ENCODE measurements at places on chromosomes 6 and 20.

- no peak for DNase-seq
Measured at GRCh38 chr6:1618311-1619097, 8.8 kb downstream of the FOXC1 start.

DNA sequence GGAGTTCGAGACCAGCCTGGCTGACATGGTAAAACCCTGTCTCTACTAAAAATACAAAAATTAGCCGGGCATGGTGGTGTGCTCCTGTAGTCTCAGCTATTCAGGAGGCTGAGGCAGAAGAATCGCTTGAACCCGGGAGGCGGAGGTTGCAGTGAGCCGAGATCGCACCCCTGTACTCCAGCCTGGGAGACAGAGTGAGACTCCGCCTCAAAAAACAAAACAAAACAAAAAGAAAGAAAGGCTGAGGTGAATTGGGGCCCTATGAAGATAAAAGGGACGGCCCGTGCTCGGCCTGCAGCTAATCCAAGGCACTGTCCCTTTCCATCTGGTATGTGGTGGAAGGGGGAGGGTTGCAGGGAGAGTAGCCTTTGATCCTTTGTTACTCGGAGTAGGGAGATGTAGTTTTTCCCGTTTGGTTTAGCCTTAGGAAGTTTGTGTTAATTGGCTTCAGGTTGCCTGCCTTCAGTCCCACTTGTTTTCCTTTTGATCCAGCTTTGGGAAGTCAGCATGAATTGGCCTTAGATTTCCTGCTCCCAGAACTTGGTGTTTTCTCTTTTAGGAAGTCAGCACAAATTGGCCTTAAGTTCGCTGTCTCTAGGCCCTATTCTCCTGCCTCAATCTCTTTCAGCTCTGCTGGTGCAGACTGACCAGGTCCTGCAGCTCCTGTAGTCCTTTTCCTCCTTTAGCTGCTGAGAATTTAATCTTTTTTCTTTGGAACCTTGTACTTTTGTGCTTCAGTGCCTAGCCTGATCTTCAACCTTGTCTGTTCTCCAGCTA lies 36.1 kb upstream of the PAQR8 start:
- no peak for DNase-seq

DNA sequence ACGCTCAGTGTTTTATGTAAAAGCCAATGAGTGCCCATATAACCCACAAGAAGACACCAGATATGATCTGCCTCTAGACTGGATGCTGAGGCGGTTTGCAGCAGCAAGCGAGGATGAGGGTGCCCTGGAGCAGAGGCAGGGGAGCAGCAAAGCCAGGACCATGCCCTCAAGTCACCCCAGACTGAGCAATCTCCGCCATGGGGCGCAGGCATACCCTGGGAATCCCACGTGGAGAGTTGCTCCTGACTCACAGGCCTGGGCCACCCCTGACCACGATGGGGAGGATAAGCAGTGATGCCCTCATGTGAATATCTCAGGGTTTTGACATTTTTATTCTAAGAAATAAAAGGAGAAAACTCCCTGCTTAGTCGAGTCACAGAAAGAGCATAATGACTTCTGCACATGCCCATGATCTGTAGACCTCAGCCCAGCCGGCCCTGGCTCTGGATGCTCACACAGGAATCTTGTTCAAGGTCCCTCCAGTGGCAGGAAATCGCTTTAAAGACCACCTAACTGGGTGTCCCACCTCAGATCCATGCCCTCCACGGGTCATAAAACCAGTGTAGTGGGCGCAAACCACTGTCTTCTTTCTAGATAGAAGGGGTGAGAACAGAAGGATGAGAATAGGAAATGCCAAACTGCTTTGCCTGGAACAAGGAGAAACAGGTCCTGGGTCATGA lies 138.3 kb upstream of the SNX9 start:
- DNase-seq, result no peak

- DNase-seq, result no peak
Measured at GRCh38 chr6:47202644-47203205, 107.0 kb downstream of the TNFRSF21 start.

- no peak for DNase-seq
Measured at GRCh38 chr20:43247361-43247760, 57.7 kb upstream of the PTPRT start.

DNA sequence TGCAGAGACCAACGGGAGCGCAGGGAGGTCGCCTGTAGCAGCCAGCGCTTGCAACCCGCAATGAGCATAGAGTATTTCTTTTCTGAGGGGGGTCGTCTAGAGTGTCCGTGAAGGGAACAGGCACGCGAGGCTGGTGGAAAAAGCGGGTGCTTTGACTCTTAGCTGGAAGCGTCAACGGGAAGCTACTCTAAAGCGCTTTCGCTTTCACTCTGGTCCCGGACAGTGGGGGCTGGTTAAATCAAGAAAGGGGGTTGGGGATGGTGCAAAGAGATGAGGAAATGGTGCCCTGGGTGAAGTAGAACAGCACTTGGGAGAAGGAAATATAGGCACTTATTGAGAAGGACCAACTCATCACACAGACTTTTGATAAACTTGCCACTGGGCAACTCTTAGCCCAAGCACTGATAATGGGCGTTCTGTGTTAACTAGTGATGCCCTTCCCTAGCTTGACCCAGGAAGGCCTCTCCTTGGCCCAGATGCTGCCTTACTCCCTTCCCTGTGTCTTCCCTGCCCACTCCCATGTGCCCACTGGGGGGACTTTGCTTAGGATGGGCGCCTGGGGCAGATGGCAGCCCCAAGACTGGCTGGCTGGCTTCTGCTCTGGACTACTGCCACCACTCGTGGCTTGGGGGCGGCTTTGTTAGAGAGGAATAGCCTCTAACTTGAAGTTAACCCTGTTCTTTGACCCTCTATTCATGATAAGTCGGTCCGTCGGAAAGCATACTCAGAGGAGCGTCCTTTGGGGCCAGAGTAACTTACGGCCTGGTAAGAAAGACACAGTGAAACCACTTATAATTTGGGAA lies 585 bp downstream of the PSMB9 start:
- peak; percentile 46 for DNase-seq

GRCh38 chr6:24019830-24020229 lies 106.2 kb upstream of the NRSN1 start:
- DNase-seq, result no peak

GRCh38 chr6:102582569-102582968 lies 1189.1 kb downstream of the GRIK2 start:
- DNase-seq, result no peak

- DNase-seq, result no peak
Measured at GRCh38 chr6:43940071-43940392, 170.0 kb downstream of the VEGFA start.

DNA sequence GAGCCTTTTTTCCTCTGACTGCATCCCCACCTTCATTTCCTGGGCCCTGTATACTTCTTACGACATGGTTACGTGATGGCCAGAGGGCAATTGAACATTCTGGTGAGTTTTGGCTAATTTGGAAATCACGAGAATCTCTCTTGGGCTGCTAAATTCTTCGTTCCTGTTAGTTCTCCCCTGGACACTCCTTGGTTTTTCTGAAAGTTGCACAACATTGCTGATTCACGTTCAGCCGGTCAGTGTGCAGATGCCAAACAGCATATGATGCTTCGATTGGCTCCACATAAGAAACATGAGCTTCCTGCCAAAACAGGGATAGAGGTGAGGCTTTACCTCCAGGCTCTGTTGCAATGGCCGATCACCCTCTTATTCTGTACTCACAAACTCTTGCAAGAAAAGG lies 119.4 kb upstream of the LY86 start:
- no peak for DNase-seq

DNA sequence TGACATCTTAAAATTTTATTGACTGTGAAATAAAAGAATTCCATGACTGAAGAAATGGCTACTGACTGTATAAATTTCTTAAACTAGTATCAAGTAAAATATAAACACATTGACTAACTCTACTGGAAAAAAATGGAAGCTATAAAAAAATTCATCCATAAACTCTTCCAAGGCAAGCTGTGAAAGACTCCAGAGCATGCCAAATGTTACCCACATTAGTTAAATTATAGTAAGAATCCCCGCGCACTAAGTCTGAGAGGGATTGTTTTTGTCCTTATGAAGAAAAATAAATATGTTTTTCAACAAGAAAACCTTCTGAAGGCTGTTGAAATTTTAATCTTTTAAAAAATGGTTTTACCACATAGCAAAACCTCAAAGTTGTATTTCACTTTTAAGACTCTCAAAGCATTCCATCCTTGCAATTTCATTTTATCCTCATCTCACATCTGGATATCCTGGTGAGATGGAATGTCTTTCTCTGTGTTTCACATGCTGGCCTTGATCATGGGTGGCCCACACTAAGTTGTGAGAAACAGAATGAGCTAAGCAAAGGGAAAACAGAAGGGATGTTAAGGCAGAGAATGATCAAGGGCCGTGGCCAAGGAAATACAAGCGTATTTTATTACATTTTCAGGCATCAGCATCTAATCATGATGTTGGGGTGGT lies 732.5 kb downstream of the KIF16B start:
- DNase-seq, result no peak

DNA sequence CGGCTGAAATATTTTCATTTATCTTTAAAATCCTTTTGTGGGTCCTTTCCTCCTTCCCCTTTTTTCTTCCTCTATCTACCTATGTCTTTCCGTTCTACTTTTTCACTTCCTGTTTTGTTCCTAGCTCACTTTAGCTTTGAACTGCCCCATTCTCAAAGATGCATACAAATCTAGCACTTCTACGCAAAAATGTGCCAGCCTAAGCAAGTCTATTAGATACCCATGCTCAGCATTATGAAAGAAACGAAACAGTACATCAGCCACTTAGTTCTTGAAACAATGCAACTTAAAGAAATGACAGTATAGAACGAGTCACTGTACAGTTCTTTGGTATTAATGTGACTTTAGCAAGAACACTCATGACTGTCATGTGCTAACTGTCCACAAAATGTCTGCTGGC lies 47.3 kb upstream of the MARCKS start:
- no peak for DNase-seq

- no peak for DNase-seq
Measured at GRCh38 chr6:36376742-36377141, 10.7 kb downstream of the ETV7 start.

DNA sequence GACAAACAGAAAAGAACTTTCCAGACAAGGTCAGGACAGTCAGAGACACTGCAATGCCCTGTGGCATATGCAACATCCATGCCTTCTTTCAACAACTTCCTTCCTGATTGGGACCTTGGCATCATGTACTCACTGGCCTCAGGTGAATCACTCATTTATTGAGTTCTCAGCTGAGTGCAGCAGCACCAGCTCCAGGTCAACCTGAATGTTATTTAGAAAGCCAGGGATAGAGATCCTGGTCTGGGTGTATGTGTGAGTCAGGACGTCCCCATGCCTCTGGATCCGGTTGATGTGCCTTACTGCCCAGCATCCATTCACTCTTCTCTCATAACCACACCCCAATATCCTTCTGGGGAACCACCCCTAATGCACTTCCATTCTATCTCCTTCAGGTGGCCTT lies 54.4 kb downstream of the SNRNP48 start:
- no peak for DNase-seq

DNA sequence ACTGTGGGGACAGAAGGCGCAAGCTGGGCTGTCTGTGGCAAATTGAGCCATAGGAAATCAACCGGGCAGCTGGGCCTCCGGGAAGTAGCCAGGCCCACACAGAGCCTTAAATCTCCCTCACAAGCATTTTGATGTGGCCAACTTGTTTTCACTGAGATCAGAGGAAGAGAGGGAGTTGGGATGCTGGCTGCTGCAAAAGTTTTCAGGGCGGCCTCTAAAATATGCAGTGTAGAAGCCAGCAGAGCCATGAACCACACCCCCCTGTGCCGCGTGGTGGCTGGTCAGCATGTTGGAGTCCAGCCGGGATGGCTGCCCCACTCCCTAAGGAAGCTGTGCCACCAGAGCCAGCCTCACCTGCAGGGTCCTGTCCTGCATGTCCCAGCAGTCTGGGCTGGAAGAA lies 167.4 kb downstream of the CDC5L start:
- DNase-seq, result no peak

DNA sequence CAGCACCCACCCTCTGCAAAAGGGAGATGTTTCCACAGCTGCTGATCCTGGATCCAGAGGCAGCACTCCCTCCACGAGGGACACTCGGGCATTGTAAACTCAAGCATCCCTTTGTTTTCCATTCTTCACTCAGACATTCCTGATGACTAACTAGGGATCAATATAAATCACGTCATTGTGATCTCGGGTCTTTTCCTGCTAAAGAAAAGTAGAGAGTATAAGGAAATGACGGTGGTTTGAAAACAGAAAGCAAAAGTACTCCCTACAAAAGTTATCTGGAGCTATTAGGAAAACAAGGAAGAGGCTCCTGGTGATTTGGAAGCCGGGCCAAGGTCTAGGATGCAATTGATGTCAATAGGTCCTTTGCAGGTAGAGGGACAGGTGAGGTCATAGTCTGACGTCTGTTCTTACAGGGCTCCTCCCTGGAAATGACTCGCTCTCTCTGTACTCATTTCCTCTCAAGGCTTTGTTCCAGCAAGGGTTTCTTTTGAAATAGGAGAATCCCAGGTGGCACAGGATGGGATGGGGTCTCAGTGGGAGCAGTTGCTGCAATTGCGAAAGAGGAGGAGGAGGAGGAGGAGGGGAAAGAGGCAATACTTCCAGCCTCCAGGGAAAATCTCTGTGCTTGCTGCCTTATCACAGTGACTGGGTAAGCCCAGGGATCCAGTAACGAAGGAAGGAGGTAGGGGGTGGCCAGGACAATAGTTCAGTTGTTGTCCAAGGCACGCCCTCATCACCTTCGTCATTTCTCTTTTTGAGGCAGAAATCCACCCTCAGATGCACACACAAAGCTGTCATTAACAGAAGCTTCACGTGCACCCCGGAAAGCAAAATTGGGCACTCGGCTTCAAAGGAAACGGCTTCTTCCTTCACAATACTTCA lies 222.8 kb downstream of the LY86 start:
- no peak for DNase-seq

GRCh38 chr6:90329386-90330077 lies 32.9 kb upstream of the BACH2 start:
- DNase-seq, result no peak

DNA sequence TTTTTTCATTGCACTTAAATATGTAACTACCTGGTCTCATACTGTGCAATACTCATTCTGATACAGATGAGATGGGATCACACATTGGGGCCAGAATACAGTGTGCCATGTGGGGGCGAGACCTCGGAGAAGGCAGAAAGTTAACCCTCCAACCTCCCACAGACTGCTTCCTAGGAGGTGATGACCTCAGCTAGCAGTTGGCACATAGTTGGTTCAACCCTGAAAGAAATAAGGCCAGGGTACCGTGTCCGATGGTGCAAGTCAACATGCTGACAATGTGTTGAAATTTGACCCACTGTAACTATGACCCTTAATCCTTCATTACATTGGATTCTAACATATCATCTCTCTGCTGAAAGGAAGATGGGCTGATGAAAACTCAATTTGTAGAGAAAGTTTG lies 61.9 kb downstream of the GJA10 start:
- DNase-seq, result no peak

GRCh38 chr6:74071214-74071613 lies 375.2 kb downstream of the CD109 start:
- DNase-seq, result no peak

All from GM12891 (cell line).